Lower lobe of right lung (tissue), 2 donors: ENCODE measurements at places on chromosomes 6 and 20. TPM values are rescaled to one million over a fixed set of nuclear protein-coding genes. Genes with fewer than 3 reads are reported as not detected.

GRCh38 chr6:91718198-91718597, 1131.3 kb upstream of the MAP3K7 start:
- no peaks in the 10 kb centered on the region for H3K36me3 ChIP-seq
- no peak overlapping the region for H3K4me3 ChIP-seq
- DNase-seq, result no peak
- no peaks in the 10 kb centered on the region for H3K27me3 ChIP-seq
- no peaks in the 10 kb centered on the region for H3K4me1 ChIP-seq
- H3K27ac ChIP-seq, result no peak overlapping the region

DNA sequence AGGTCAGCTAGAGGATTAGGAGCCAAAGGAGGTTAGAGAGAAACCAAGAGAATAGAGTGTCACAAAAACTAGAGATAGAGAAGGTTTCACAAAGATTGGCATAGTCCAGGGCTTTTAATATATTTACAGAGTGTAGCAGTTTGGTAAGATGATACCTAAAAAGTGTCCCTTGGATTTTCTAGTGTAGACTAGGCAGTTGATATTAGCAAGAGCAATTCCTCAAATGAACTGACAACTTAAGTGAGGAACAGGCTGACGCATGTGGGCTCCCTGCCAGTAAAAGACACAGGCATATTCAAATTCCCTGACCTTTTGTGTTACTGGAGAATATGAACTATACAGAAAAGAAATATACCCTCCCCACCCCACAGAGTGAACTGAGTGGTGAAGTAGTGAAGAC, 40.1 kb downstream of the VTA1 start:
- H3K4me1 ChIP-seq, result no peaks in the 10 kb centered on the region
- peaks cover 19% of the 10 kb centered on the region for H3K36me3 ChIP-seq
- no peak for DNase-seq
- H3K27ac ChIP-seq, result no peak overlapping the region

The OR12D3 gene
- not detected for total RNA-seq

The ENPP1 gene
- 3.3 TPM for total RNA-seq

- peaks cover 73% of the 10 kb centered on the region for H3K27me3 ChIP-seq
- no peak overlapping the region for H3K27ac ChIP-seq
- peaks cover 11% of the 10 kb centered on the region for H3K4me1 ChIP-seq
- no peak for DNase-seq
Measured at GRCh38 chr6:10400330-10400729, 14.5 kb downstream of the TFAP2A start.
